ENCODE measurements at places on chromosomes 16 and 17.

- ATAC-seq: no peak
Measured at GRCh38 chr17:29138184-29138955, 41.8 kb downstream of the MYO18A start.

DNA sequence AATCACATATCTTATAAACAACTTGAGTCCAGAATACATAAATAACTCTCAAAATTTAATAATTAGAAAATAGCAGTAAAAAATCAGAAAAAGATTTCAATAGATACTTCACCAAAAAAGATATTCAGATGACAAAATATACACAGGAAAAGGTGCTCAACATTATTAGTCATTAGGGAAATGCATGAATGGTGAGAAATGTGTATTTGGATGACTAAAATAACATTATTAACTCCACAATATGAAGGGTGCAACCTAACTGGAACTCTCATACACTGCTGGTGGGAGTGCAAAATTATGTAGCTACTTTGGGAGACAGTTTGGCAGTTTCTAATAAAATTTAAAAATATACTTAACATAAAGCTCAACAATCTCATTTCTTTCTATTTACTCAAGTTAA is 262.3 kb upstream of the AXIN2 start:
- ATAC-seq: no peak

- no peak for ATAC-seq
Measured at GRCh38 chr17:8310601-8311123, 621 bp downstream of the ARHGEF15 start.

DNA sequence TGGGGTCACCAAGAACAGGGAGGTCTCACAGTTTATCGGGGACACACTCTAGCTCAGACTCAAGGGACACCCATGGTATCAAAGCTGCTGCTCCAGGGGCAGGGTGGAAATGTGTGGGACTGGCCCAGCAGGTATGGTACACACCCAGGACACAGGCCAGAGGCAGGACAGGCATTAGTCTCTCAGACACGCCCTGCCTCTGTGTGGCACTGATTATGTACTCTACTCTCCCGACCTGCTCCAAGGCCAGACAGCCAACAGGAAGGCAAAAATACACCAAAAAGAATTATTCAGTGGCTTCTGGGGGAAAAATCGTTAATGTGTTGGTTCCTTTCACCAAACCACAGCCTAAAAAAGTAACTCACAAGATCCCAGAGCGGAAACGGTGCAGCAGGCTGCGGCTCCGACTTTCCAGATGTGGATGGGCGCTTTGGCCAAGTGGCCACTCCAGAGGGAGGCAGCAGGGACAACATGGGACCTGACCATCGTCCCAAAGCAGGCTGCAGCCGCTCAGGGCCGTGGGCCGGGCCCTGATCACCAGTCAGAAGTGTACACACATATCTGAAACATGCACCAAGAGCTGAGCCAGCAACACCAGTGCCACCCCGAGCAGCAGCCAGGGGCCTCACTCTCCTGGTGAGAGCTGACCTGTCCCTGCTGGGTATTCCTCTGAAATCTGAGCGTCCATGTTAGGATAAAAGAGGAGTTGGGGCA is 1.0 kb upstream of the SIRT7 start:
- ATAC-seq: no peak

DNA sequence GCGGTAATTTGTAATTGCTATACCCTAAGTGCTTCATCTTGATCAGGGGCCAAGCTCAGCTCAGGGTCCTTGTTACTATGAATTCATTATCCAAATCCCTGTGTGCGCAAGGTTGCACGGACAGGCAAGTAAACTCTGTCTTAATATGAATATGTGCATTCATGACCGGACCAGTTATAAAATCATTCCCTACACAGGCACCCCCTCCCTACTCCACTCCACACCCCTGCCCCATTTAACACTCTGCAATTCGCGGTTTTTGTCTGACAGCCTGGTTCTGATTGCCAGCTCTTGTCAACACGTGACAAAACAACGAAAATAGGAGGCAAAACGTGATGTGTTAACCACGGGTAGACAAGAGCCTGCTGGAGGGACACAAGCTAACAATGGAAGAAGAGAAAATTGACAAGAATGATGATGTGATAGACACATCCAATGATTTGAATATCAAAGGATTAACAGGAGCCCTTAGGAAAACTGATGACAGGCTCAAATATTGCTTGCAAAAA is 76.5 kb downstream of the CACNG3 start:
- ATAC-seq: no peak

DNA sequence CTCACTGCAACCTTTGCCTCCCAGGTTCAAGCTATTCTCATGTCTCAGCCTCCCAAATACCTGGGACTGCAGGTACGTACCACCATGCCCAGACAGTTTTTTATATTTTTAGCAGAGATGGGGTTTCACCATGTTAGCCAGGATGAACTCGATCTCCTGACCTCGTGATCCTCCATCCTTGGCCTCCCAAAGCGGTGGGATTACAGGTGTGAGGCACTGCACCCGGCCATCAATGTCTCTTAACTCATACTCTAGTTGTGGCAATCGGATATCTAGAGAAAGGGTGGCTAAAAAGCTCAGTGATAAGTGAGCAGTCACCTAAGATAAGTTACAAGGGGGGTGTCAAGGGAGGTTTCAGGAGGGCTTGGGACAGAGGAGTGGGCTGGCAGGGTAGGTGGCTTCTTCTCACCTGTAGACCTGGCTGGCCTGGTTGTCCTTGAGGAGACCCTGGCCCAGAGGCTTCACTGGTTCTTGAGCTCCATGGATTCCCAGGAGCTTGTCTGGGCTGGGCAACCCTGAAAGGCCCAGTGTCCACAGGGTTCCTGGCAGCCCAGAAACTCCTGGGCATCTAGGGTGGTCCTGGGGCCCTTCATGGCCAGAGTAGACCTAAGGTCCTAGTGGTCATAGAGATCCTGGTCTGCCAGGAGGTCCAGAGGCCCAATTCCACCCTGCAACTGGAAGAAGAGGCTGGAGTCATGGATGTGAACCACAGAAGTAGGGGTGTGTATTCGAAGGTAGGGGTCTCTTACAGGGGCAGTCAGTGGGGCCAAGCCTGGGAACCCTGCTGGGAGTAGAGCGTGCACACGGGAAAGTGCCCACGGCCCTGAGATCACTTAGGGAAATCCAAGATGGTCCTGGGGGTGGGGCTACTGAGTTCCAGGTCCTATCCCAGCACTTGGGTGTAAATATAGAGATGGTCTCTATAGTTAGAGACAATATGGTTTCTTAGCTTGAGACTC is 12.7 kb upstream of the IGFBP4 start:
- no peak for ATAC-seq

DNA sequence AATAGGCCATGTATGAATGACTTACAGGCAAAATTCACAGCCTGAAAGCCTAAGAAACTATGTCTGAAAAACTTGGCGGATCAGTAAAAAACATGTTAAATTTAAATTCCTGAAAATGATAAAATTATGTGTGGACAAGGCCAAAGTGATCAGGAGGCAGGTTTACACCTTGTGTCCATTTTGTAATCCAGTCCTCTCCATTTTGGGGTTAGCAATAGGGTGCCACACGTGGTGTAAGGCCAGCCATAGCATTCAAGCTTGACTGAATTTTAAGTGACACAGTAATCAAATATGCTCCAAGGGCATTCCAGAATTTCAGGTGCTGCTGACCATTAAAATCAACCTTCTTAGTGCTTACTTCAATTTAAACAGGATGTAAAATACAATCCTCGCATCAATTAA is 2.7 kb downstream of the RNF43 start:
- ATAC-seq: no peak

DNA sequence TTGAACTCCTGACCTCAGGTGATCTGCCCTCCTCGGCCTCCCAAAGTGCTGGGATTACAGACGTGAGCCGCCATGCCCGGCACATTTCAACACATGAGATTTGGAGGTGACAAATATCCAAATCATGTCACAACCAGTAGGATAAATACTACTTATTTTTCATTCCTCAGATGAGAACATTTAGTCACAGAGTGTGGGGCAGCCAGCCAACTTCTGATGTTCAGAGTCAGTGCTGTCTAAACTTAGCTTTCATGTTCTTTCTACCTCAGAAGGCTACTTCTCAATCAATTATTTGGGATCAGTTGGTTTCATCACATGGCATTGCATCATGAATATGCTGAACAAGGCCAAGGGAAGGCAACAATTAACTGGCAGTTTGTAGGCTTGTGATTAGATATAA is 134.5 kb downstream of the CDH13 start:
- peak; percentile 77 for ATAC-seq

- no peak for ATAC-seq
Measured at GRCh38 chr17:32285746-32286517, 20.3 kb downstream of the RHBDL3 start.

GRCh38 chr16:24493821-24494220 is 45.5 kb upstream of the RBBP6 start:
- no peak for ATAC-seq

- peak; percentile 89 for ATAC-seq
Measured at GRCh38 chr16:56625140-56625942, at the start of gene MT1E. Gene MT1E (plus strand): TSS chr16:56625781. CDS start chr16:56625852, 71 bp downstream.

DNA sequence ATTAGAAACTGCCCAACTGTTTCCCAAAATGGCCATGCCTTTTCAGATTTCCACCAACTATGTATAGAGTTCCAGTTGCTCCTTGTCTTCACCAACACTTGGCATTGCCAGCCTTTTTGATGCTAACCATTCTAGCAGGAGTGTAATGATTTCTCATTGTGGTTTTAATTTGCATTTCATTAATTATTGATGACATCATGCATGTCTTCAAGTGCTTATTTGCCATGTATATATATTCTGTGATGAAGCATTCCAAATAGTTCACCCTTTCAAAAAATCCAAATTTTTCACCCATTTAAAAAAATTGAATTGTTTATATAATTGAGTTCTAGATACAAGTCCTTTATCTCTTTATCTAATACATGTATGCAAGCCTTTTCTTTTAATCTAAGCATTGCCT is 245.9 kb upstream of the TNRC6C start:
- ATAC-seq: no peak

GRCh38 chr16:55482056-55482455 is 3.1 kb downstream of the MMP2 start:
- ATAC-seq: no peak

GRCh38 chr16:86681757-86682106 is 103.4 kb downstream of the FOXL1 start:
- no peak for ATAC-seq

- no peak for ATAC-seq
Measured at GRCh38 chr17:49452201-49452600, 37.5 kb upstream of the PHB1 start.

GRCh38 chr17:8806253-8806925 is 7.2 kb upstream of the MFSD6L start:
- no peak for ATAC-seq

DNA sequence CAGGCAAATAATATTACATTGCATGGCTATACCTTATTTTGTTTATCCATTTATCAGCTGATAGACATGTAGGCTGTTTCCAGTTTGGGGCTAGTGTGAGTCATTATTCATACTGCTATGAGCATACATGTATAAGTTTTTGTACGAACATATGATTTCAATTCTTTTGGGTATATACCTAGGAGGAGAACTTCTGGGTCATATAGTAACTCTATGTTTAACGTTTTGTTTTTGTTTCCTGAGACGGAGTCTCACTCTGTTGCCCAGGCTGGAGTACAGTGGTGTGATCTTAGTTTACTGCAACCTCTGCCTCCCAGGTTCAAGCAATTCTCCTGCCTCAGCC is 2.4 kb upstream of the ITGAL start:
- no peak for ATAC-seq

DNA sequence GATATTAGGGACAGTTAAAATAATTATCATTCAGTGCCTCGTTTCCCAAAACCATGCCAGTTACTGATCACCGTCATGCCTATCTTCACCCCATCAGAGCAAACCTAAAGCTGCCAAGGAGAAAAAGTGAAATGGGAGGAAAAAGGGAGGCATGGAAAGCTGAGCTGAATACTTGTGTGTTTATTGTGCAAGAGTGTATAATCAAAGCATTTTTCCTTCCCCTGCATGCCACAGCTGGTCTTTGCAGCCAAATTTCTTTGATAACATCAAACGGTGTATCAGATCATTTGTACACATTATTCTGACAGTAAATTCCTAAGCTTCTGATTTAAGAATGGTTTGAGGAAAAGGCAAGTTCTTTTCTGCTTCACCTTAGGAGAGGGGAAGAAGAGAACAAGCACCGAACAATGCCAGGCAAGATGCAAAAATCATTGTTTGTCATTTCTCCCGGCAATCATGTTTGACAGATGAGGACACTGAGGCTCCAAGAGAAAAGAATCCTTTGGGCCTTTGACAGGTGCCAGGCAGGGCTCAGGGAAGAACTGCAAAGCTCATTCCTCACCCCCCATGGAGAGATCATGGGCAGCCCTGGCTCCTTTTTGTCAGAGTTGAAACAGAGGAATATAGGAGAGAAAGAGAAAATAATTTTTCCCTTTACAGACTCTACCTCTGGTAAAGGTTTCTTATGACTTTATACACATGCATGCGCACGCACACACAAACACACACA is 51.4 kb upstream of the ARHGAP44 start:
- no peak for ATAC-seq

DNA sequence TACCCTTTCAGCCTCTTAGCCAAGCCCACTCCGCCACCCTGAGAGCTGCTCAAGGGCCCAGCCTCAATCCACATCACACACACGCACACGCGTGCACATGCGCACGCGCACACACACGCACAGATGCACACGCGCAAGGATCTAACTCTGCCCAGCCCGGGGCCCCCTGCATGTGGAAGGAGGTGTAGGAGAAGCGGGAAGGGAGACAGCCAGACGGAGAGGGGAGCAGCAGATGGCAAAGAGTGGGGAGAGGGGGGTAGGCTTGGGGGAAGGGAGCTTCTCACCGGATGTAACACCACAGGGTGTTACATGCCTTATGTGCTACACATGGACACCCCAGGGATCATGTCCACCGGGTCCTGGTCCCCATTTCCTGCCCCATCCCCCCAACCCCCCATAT is 15.3 kb downstream of the DLG4 start:
- ATAC-seq: no peak

- no peak for ATAC-seq
Measured at GRCh38 chr17:48357779-48358602, 72.0 kb downstream of the SKAP1 start.

DNA sequence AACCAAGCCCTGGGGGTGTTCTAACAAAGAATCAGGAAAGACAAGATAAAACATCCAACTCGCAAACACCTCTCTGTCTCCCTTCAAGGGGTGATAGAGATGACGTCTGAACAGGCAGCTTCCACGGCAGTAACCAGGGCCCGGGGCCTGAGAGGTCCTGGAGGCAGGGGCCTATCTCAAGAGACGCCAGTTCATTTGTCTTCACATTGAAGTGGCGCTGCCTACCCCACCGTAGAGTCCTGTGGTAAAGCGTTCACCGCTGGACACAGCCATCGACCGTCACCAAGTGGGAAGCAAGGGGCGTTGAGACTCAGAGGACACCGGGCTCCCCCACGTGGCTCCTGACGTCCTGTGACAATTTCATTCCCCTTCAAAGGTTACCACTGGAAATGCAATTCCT is 21.4 kb downstream of the UTS2R start:
- ATAC-seq: no peak

Measured in SK-N-SH treated with all-trans-retinoic acid at 6 μM for 48 hours (cell line).